ENCODE measurements at places on chromosomes 1 and 21. TPM values are rescaled to one million over a fixed set of nuclear protein-coding genes. Genes with fewer than 3 reads are reported as not detected.

OR2L2 gene
- not detected for total RNA-seq

SHE gene
- total RNA-seq, result not detected

ADAM30 gene
- total RNA-seq, result not detected

MSH4 gene
- total RNA-seq, result 0.75 TPM

FCGR3A gene
- not detected for total RNA-seq

SYNC gene
- 10.3 TPM for total RNA-seq

GNL2 gene
- 58.1 TPM for total RNA-seq

FBXO2 gene
- 0.51 TPM for total RNA-seq

ENTREP3 gene
- total RNA-seq, result 15.9 TPM

CELA3B gene
- total RNA-seq, result not detected

ZMYND12 gene
- total RNA-seq, result 0.22 TPM

RAB29 gene
- 12.0 TPM for total RNA-seq

TP73 gene
- not detected for total RNA-seq

LUZP1 gene
- 21.7 TPM for total RNA-seq

PSRC1 gene
- total RNA-seq, result 56.6 TPM

C8B gene
- not detected for total RNA-seq

CYP4A22 gene
- total RNA-seq, result not detected

CHIA gene
- not detected for total RNA-seq

UBIAD1 gene
- 6.2 TPM for total RNA-seq

RCC2 gene
- 135 TPM for total RNA-seq

APCS gene
- total RNA-seq, result not detected

SELENBP1 gene
- total RNA-seq, result 2.7 TPM

ANGPTL1 gene
- not detected for total RNA-seq

DOP1B gene
- 37.6 TPM for total RNA-seq

DRAXIN gene
- total RNA-seq, result under 0.01 TPM

RPE65 gene
- not detected for total RNA-seq

NENF gene
- total RNA-seq, result 115 TPM

Data from epithelial cell of proximal tubule (primary cell).